Kidney epithelial cell (primary cell): ENCODE measurements at places on chromosomes 11 and 22. TPM values are rescaled to one million over a fixed set of nuclear protein-coding genes. Genes with fewer than 3 reads are reported as not detected.

SPI1 gene
- 0.14 TPM in 1 of 2 replicates, not detected in the other for total RNA-seq

ARHGAP42 gene
- 23.3 and 27.9 TPM in 2 replicates for total RNA-seq

KCNJ5 gene
- 3.4 and 4.0 TPM in 2 replicates for total RNA-seq

NUDT8 gene
- 5.1 TPM in 2 replicates for total RNA-seq

GTSE1 gene
- 3.8 and 4.5 TPM in 2 replicates for total RNA-seq

MUC5AC gene
- not detected in 2 replicates for total RNA-seq

C11orf91 gene
- not detected in 2 replicates for total RNA-seq

OR2AG1 gene
- not detected in 2 replicates for total RNA-seq

VWA5A gene
- 26.6 and 33.4 TPM in 2 replicates for total RNA-seq

SYT12 gene
- total RNA-seq, result 0.08 and 0.48 TPM in 2 replicates

CD3G gene
- not detected in 2 replicates for total RNA-seq

SCO2 gene
- 2.3 and 5.7 TPM in 2 replicates for total RNA-seq

RAC2 gene
- 24.0 and 26.6 TPM in 2 replicates for total RNA-seq

C22orf15 gene
- 0.34 TPM in 1 of 2 replicates, not detected in the other for total RNA-seq

MAPK8IP2 gene
- 0.84 and 1.0 TPM in 2 replicates for total RNA-seq

APOBEC3A gene
- 0.34 and 1.0 TPM in 2 replicates for total RNA-seq

SBF2 gene
- total RNA-seq, result 21.1 and 25.4 TPM in 2 replicates

OR52N5 gene
- not detected in 2 replicates for total RNA-seq

ENTHD1 gene
- not detected in 2 replicates for total RNA-seq

MS4A7 gene
- total RNA-seq, result not detected in 2 replicates

PGA4 gene
- not detected in 2 replicates for total RNA-seq

PARVB gene
- 94.6 and 94.9 TPM in 2 replicates for total RNA-seq

SCUBE1 gene
- total RNA-seq, result 0.04 and 0.82 TPM in 2 replicates

MYEOV gene
- total RNA-seq, result 29.0 and 36.9 TPM in 2 replicates

PNPLA5 gene
- not detected in 2 replicates for total RNA-seq

FBLN1 gene
- total RNA-seq, result 29.0 and 32.8 TPM in 2 replicates

HEPHL1 gene
- not detected in 2 replicates for total RNA-seq

BBOX1 gene
- not detected in 2 replicates for total RNA-seq

MFNG gene
- total RNA-seq, result 0.54 and 1.2 TPM in 2 replicates

MRPL21 gene
- total RNA-seq, result 84.3 and 87.4 TPM in 2 replicates

MEI1 gene
- 1.5 and 3.4 TPM in 2 replicates for total RNA-seq

AGBL2 gene
- 0.29 and 0.62 TPM in 2 replicates for total RNA-seq

NNMT gene
- total RNA-seq, result 470 and 585 TPM in 2 replicates
